ENCODE measurements at places on chromosomes 13 and 19.
A peak's percentile ranks its signal among the peaks of the same experiment; 100 is the strongest.

GRCh38 chr19:23558541-23558940, 128.5 kb downstream of the ZNF675 start:
- no peak for DNase-seq

- DNase-seq, result peak; percentile 70
Measured at GRCh38 chr19:55305491-55305890, 19.6 kb downstream of the TMEM150B start.

GRCh38 chr13:85266331-85266730, 532.9 kb downstream of the SLITRK6 start:
- no peak for DNase-seq

DNA sequence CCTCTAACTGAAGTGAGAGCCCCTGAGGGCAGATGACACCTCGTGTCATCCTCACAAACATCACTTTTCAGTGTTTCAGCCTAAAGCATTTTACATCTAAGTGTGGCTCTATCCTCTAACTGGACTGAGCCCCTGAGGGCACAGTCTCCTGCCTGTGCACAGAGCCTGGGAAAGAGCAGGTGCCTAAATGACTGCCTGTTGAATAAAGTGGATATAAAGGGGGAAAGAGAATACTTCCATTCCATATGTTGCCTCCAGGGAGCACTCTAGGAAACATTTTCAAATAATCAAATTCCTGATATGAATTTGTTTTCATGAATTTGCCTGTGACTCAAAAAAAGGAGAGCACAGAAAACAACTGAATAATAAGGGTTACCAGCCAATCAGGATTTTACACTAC, 32.2 kb downstream of the CNMD start:
- DNase-seq, result no peak

DNA sequence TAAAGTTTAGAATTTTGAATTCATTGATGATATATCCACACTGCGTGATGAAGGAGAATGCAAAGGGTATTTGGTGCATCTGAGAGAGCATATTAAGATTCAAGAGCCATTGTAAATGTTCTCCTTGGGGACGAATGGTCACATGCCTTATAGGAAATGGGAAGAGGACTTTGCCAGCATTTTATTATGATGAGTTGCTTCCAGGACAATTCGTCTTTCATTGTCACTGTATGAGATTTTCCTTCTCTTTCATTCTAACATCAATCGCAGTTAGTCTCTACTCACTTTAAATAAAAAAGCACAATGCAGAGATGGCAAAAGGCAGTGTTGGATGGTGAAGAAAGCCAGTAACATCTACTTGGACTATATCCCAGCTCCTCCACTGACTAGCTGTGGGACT, 21.4 kb downstream of the WDFY2 start:
- no peak for DNase-seq

DNA sequence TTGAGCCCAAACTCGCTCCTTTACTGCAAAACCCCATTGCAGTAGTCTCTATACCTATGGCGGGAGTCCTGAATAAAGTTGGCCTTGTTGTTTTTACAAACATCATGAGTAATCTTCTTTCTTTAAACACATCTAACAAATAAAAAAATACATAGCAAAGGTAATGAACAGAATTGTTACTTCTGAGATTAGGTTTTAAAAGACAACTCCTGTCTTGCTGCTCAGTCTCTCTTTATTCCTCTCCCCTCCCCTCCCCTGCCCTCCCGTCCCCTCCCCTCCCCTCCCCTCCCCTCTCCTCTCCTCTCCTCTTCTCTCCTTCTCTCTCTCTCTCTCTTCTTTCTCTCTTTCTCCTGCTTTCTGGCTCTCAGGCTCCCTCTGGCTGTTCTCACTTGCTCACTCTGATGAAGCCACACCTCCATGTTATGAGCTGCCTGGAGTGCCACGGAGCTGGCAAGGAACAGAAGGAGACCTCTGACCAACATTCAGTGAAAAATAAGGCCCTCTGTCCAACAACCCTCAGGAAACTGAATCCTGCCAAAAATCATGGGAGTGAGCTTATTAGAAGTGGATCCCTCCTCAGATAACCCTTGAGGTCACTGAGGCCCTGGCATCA, 300.7 kb upstream of the MIR17HG start:
- no peak for DNase-seq

DNA sequence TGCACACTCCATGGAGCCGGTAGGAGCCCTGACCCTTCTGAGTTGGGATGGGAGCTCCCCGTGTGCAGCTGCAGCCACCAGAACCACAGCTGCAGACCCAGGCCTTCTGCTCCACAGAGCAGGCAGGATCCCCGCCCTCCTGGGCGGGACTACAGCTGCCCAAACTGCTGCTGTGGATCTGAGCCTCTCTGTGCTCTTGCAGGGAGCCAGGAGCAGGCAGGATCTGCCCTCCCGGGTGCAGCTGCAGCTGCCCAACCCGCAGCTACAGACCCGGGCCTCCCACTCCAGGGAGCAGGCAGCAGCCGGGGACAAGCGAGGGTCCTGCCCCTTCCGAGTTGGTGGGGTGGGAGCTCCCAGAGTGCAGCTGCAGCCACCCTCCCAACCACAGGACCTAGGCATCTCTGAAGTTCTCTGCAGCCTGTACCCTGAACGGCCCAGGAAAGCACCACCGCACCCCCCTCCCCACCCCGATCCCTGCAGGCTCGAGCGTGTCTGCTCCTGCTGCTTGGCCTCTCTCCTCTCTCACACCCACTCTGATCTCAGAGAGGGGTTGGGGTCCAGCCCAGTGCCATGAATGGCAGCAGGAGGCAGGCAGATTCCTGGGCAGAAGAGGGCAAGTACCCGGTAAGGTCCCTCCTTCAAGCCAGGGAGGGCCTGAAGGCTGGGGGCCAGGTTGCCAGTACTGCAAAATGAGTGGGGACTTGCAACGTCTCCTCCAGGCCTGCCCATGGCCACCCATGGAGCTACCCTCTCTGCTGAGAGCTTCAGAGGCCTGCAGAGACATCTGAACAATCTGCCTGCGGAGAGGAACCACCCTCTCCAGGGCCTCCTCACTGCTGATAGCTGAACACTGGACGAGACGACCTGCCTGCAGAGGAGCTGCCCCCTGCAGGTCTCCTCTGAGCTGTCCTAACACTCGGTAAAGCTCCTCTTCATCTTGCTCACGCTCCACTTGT, 16.4 kb upstream of the EMP3 start:
- DNase-seq, result no peak

- DNase-seq, result no peak
Measured at GRCh38 chr19:4449022-4449638, 8.5 kb downstream of the UBXN6 start.

- no peak for DNase-seq
Measured at GRCh38 chr13:33274264-33274663, 11.3 kb downstream of the STARD13 start.

DNA sequence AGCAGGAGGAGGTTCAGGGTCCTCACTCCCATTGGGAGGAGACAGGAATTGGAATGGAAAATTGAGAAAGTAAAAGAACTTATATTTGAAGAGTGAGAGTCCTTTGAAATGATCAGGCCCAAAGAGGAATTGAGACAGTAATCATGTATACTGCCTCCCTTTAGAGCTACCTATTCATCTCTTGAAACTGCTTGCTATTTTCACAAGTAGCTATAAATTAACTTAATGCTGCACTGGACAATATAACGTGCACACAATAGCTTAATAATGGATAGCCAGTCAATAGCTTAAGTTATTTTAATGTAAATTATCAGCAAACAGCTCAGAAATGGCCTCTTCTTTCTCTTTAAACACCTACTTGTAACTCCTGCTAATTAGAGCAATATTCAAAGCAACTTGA, 46.6 kb upstream of the MYCBP2 start:
- DNase-seq, result no peak

- DNase-seq, result no peak
Measured at GRCh38 chr13:52009946-52010345, 1.3 kb downstream of the ATP7B start.

DNA sequence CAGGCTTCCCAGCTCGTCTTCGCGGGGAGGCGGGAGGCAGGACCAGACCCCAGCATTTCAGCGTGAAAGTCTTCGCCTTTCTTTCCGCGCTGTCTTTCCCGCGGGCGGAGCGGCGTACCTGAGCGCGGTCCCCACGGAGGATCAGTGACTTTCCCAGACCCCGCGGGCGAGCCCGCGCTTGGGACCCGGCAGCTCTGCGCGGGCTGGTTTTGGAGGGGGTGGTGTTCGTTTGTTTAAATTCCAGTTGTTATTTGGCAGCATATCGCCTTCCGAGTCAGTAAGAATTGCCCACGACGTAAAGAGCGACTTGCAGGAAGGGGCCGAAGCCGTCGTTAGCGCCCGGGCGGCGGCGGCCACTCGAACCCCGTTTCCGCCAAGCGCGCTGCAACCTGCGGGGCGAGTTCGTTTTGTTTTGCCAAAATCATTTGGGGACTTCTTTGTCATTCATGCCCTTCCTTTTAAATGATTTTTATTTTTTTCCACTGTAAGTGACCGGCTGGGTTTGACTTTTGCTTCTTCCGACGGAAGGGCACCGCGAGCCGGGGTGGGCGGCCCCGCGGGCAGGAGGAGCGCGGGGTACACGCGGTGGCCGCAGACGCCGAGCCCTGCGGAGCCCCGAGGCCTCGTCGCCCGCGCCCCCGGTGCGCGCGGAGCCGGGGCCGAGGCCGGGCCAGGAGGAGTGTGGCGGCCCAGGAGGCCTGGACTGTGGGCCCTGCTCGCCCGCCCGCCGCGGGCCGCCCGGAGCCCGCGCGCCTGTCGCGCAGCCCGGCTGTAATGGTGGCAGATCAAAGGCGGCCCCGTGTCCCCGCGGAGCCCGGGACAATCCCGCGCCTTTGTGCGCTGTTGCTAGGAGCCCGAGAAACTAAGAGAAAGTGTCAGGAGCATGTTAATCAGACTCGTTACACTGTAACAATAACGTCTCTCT, 75.9 kb downstream of the ZIC5 start:
- peak; percentile 32 for DNase-seq

GRCh38 chr13:101140936-101141335, 275.4 kb downstream of the NALCN start:
- DNase-seq, result no peak

GRCh38 chr19:46573679-46574498, 27.2 kb upstream of the CALM3 start:
- DNase-seq, result no peak

GRCh38 chr13:93814658-93815057, 588.1 kb downstream of the GPC6 start:
- no peak for DNase-seq

DNA sequence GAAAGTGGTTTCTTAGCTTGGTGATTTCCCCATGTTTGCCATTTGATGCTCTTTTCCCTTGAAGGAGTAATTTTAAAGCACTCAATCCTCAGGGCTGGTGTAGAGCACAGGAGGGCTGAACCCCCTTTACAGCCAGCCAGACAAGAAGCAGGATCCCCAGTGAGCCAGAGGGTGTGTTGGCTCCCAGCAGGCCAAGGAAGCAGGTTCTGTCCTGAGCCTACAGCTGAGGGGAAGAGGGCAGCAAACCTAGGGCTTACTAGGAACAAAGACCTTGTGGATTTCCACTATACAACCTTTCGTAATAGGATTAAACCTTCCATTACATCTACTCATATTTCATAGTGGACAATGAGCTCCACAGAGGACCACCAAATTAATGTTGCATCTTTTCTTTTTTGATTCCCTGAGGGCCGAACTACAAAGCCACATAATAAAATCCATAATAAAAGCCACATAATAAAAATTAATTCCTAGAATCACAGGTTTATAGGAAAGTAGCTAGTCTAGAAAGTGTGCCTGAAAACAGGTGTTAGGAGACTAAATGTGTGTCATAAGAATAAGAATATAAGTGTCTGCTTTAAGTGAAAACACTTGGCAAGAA, 300.2 kb downstream of the DCLK1 start:
- no peak for DNase-seq

GRCh38 chr13:113001241-113002140, 32.5 kb downstream of the MCF2L start:
- DNase-seq, result no peak

- no peak for DNase-seq
Measured at GRCh38 chr19:38888876-38889275, 10.5 kb downstream of the SIRT2 start.

DNA sequence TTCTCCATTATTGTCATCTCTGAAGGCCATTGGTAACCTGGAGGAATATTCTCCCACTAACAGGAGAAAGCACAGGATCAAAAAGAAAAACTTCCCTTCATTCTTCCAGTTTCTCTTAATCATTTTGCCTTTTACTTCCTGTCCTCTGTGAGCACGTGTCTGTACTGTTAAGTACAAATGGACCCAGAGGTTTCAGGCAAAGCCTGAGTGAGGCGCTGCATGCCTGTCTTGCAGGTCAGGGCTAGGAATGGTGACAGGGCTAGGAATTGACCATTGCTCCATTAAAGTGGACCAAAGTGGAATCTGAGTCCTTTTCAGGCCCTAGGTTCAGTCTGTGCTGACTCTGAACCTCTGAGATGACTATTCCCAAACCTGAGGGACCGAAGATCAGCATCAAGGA, 326.7 kb downstream of the SHISA2 start:
- DNase-seq, result no peak

GRCh38 chr13:104796581-104796980, 1730.4 kb upstream of the SLC10A2 start:
- no peak for DNase-seq
